ENCODE measurements at places on chromosomes 3 and 15. TPM values are rescaled to one million over a fixed set of nuclear protein-coding genes. Genes with fewer than 3 reads are reported as not detected.

MLF1 gene
- total RNA-seq = 6.1 TPM

BLM gene
- 4.8 TPM for total RNA-seq

SENP2 gene
- total RNA-seq = 22.2 TPM

USP50 gene
- 1.3 TPM for total RNA-seq

TAGLN3 gene
- total RNA-seq = not detected

MITF gene
- total RNA-seq = 13.5 TPM

EBLN2 gene
- total RNA-seq = 8.6 TPM

MINDY2 gene
- 27.4 TPM for total RNA-seq

CDHR4 gene
- not detected for total RNA-seq

RHOV gene
- total RNA-seq = under 0.01 TPM

GOLGA6L7 gene
- total RNA-seq = not detected

TLE3 gene
- total RNA-seq = 27.7 TPM

CPEB1 gene
- total RNA-seq = 7.1 TPM

C3orf20 gene
- not detected for total RNA-seq

SCAMP5 gene
- 0.43 TPM for total RNA-seq

SCN11A gene
- under 0.01 TPM for total RNA-seq

SPTSSB gene
- not detected for total RNA-seq

MYLK gene
- 807 TPM for total RNA-seq

OR5K2 gene
- not detected for total RNA-seq

ZNF197 gene
- 16.0 TPM for total RNA-seq

CLDN16 gene
- total RNA-seq = 0.43 TPM
